Activated CD8-positive, alpha-beta T cell treated with anti-CD3 and anti-CD28 coated beads for 36 hours (primary cell): ENCODE measurements at places on chromosomes 11 and 22.
A peak's percentile ranks its signal among the peaks of the same experiment; 100 is the strongest.

GRCh38 chr22:49979587-49980264 lies 19.2 kb downstream of the PIM3 start:
- peak; percentile 67 for DNase-seq

DNA sequence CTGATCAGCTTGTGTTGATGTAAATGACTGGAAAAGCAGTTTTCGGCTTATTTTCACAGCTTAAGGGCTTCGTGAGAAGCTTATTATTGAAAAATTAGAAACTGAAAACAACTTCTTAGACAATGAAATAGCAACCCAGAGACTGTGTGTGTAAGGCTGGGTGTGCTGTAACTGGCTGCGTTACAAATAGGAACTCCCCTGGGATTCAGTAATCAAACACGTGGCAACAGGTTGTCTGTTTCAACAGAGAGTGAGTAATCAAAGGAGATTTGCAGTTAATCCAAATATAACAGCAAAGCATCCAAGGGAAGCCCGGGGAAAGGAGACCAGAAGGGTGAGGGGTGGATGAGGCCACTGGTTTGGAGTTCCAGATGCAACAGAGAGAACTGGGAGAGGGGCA lies 19.2 kb downstream of the NTM start:
- DNase-seq: no peak

DNA sequence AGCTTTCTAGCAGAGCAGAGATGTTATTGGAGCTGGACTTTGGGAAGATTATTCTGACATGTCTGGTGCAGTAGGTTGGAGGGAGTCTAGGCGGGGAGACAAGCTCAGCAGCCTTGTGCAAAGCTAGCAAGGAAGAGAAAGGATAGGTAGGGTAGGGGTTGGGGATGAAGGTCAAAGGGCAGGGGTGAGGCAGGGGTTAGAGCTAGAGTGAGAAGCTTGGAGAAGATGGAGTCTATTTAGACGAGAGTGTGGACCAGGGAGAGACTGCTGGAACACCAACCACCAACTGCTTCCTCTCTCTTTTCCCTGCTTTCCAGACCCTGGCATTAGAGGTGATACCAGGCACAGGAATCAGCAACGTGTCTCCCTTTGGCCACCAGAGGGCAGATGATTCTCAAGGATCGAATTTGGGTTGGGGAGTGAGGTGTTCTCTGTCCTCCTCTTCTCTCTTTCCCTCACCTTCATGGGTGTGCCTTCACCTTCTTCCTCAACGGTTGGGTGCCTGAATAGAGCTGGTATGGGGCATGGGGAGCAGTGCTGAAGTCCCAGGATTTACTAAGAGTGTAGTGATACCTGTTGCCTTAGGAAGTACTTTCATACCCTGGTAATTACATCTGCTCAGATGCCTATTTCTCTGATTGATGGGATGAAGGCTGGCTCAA lies 1.8 kb upstream of the MARK2 start:
- peak; percentile 84 for DNase-seq

DNA sequence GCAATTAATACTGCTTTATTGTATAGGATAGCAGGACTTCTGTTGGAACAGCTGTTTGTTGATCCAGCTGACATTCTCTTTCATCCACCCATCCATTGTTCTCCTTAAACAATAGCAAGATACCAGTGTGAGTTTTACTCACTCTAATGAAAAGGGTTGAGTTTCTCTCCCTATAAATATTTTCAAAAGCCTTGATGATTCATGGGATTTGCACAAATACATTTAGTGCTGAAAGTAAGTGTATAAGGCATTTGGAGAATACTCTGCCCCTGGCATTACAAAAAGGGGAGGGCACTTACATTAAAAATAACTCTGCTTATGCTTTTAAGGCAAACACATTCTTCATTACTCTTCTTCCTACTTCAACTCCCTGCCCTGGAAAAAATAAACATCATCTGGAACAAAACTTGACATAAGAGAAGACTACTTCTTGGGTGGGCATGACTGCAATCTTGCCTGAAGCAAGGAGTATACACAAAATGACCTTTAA lies 634.9 kb downstream of the METTL15 start:
- no peak for DNase-seq

DNA sequence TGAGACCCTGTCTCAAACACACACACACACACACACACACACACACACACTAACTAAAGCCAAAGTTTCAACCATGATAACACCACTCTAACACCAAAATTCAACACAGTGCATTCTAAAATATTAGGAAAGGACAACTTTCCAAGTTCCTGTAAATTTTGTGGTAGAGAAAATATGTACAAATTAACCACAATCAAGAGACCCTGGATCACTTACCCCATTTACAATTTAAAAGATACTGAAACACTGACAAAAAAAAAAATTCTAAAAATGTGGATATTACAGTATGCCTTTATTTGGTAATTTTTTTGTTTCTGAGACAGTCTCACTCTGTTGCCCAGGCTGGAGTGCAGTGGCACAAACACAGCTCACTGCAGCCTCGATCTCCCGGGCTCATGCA lies 9.7 kb downstream of the MRTFA start:
- no peak for DNase-seq

DNA sequence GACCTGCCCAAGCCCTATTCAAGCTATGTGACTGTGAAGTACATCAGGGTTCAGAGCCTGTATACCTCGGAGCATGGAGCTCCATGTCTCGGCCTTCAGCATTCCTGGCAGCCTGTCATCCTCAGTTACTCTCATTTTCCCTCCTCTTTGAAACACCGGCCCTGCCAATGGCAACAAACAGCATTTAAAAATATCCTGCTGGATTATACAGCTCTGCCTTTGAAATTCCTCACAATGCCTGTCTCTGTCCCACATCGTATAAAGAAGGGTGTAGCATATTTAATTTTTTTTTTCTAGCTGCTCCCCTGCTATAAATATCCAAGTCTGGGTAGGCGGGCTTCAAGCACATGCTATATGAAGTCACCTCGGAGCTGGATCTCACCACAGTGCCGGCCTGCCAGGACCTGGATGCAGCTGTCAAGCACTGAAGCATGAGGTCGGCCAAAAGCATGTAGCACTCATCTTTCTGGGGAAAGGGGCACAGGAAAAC lies 11.8 kb downstream of the ABTB2 start:
- no peak for DNase-seq

DNA sequence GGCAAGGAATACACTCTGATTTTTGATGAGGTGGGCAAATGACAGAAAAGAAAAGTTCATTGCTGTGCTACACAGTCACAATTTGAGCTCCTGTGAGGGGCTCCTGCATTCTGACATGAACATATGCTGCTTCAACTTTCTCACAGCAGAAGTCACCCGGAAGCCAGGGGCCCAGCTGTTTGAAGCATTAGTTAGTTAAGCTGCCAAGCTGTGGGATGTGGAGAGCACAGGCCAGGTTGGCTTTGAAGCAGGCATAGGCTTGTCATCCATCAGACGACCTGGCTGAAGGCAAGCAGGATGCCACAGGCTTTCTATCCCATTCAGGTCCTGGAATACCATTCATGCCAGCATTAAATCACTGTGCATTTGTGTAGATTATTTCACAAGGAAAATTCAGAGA lies 63.1 kb downstream of the MTNR1B start:
- no peak for DNase-seq

DNA sequence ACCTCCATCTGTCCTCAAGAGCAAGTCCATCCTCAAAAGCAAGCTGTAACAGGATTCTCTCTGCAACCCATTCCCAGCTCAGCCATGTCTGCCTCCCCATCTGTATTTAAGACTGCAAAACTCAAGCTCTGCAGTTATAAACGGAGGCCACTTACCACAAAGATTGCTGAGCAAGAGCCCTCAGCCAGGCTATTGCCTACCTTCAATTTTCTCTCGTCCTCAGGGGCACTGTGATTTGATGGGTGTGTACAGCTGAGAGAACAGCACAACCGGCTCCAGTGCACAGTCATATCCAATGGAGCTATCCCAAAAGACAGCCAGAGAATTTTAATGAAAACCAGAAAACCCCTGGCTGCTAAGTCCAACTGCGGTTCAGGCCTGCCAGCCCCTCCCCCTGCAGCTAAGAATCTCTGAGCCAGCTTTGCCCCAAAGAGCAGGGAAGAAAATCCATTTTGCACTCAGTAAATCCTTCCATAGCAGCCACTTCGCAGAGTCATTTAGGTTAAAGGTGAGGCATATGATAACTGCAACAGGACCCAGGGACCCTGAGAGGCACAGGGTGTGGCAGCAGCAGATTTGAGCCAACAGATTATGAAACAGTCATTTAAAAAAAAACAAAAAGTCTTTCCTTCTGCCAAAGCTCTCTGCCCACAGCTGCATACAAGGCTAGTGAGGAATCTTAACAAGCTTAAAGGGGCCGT lies 37.6 kb downstream of the RAB30 start:
- DNase-seq: no peak

GRCh38 chr11:22670830-22671229 lies 4.4 kb downstream of the GAS2 start:
- no peak for DNase-seq

GRCh38 chr11:65213322-65214211 lies 31.8 kb downstream of the CAPN1 start:
- DNase-seq: peak; percentile 64

- no peak for DNase-seq
Measured at GRCh38 chr22:48938741-48939140, 888.9 kb downstream of the BRD1 start.

DNA sequence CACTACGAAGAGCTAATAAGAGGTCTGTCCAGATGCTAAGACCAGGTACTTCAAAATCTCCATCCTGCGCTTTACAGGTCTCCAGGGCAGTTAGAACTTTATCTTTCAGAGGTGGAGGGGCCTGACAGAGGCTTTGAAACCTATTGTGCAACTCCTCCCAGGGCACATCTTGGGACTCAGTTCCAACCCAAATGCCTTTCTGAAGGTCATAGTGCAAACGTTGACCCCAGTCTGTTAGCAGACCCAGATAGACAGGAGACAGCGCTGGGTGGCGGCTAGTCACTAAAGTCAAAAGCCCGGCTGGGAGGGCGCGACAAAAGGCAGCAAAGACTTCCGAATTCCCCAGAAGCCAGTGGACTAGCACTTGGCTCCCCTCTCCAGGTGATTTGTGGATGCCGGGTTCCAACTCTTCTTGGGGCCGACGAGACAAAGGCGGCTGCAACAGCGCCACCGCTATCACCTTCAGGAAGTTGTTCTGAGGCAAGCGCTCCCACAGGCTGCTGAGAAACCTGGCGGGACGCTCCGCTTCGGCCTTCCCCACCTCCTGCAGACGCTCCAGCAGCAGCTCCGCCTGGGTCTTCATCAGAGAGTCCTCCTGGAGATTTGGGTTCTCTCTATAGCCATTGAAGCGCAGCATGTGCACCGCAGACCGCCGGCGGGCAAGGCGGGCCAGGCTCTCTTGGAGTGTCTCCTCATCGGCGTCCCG lies 728 bp downstream of the FANCF start:
- peak; percentile 72 for DNase-seq
